ENCODE measurements at places on chromosomes 7 and 10. TPM values are rescaled to one million over a fixed set of nuclear protein-coding genes. Genes with fewer than 3 reads are reported as not detected.

The DNAJC12 gene
- total RNA-seq, result 0.90 TPM

The PRKAR1B gene
- 43.3 TPM for total RNA-seq

The SH2D4B gene
- total RNA-seq, result not detected

The STOX1 gene
- total RNA-seq, result 5.8 TPM

The CALY gene
- total RNA-seq, result 2.9 TPM

The ACTR3C gene
- 2.2 TPM for total RNA-seq

The FZD1 gene
- 0.61 TPM for total RNA-seq

The SORBS1 gene
- 21.5 TPM for total RNA-seq

The KLHDC10 gene
- 16.7 TPM for total RNA-seq

The ATP6V0A4 gene
- 0.90 TPM for total RNA-seq

The POLD2 gene
- 126 TPM for total RNA-seq

DNA sequence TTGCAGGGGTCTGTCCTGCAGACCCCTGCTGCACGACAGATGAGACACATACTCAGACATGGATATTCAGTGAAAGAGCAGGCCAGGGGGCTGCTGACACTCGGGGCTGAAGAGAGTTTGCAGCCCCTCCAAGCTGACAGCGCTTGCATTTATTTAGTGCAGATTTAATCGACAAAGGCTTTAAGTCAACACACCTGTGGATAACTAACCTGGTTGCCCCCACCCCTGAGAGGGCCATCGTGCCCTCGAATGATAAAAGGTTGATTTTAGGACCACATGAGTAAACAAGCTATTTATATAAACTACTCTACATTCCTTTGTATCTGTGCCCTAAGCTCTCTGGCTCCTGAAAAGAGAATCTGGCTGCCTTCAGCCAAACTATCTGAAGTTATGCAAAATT, 708.2 kb upstream of the LRRN3 start:
- DNase-seq, result peak; percentile 42

DNA sequence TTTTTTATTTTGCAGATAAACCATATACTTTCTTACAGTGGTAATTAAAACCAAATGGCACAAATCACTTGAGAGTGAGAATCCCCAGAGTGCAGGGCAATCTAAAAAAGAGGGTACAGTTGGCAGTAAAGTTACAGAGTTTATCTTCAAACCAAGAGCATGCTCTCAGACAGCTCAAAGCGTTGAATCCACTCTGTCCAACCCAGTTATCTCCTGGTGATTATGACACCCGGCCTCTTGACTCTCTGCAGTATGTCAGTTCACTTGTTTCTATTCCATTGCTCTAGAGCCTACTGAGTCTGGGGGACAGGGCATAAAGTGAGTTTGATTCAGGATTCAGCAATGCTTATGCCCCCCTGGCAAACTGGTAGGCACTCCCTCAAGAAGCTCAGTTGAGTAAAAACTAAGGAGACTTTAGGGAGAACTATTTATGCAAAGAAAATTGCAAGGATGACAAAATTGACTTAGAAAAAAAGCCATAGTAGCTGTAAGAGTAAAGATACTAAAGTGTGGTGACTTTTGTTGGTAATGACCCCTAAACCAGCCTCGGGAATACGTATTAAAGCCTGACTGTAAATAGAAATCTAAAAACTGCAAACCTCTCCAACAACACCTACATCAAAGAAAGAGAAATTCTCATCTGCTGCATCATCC, 55.5 kb downstream of the COL1A2 start:
- DNase-seq, result no peak

DNA sequence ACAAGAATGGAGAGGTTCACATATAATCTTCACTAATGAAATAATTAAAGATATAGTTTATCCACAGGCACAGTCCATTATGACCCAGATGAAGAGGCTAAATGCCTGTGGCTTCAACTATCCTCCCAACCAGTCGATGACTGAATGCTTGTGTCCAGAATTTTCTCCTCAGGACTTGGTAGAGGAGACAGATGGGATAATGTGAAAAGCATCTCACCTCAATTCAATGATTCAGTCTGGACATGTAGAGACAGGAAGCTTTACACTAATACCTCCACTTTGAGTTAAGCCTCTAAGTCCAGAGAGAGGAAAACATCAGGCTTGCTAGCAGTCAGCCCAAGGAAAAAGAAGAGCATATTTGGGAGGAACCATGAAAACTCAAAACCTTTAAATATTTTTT, 59.1 kb upstream of the COL1A2 start:
- DNase-seq, result no peak

GRCh38 chr10:132878091-132878729, 64.2 kb downstream of the CFAP46 start:
- DNase-seq, result peak; percentile 24

DNA sequence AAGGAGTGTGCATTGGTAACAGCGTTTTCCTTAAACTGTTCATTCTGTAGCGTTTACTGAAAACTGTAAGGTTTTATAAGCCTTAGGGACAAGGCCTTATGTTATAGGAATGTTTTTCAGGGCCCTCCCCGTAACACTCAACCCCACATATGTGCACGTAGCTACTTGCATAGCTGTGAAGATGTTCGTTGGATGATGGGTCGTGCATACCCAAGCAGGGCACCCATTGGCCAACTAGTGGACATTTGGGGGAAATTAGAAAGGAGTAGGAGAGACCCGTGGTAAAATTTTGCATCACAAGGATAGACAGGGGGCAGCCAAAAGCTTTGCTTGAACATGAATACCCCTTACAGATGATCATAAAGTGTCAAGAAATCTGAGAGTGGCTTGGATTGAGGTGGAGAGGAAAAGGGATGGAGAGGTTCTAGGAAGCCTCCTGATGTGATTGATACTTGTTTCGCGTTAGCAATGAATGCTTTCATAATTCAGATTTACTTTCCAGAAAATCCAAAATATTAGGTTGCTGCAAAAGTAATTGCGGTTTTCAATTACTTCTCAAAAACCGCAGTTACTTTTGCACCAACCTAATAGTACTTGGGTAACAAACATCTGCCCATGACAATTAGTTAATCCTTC, 878 bp downstream of the SEC61A2 start:
- peak; percentile 45 for DNase-seq

DNA sequence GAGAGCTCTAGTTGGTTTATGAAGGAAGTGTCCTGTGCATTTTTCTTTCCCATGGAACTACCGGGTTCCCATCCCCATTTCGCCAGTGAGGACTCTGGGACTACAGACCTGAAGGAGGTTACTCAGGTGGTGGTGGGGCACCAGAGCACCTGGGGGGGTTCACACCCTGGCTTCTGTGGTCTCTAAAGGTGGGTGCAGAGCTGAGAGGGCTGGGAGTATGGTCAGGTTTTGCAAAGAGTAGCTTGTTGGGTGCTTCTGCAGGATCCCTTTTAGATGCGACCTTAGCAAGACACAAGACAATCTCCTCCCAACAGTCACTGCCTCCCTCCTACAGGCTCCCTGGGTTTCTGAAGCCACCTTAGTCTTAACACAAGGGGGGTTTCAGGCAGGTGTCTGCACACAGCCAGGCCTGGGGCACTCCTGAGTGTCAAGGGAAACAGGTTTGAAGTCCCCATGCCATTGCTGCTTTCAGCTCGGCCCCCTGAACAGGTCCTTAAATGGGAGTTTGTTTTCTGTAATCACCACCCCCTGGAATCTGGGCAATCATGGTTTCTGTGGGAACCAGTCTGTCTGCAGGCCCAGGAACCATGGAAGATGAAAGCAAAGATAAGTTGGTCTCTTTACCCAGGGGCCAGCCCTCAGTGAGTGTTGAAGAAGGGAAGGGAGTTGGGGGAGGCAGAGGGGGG, 9.9 kb upstream of the CXCL12 start:
- no peak for DNase-seq

DNA sequence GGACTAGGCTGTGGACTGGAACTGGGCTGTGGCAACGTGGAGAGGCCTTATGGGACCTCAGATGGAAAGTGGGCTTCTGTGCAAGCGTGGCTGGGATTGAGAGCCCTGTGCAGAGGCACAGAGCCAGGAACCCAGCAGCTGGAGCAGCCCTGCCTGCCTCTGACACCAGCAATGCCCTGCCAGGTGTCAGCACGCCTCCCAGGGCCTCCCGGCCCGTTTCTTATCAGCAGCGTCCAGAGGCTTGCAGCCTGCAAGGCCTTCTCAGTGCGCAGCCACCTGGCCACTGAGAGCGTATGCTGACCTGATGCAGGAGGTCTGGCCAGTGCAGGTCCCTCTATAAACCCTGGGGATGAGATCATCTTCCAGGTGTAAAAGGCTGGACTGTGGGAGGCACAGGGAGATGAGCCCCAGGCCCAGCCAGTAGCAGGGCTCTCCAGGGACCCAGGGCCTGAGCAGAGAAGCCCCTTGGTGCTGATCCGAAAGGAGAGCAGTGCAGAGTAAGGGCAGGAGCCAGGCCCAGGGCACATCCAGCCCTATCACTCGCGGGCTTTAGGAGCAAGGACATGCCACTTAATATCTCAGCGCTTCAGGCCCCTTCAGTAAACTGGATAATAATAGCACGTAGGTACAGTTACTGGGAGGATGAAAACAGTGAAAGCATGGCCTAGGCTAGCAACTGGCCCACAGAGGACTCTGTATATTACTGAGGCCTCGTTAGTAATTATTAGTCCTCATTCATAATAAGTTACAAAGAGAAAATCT, 38.8 kb upstream of the ANTXRL start:
- peak; percentile 14 for DNase-seq

- DNase-seq, result no peak
Measured at GRCh38 chr7:2872296-2872874, 28.3 kb upstream of the GNA12 start.

DNA sequence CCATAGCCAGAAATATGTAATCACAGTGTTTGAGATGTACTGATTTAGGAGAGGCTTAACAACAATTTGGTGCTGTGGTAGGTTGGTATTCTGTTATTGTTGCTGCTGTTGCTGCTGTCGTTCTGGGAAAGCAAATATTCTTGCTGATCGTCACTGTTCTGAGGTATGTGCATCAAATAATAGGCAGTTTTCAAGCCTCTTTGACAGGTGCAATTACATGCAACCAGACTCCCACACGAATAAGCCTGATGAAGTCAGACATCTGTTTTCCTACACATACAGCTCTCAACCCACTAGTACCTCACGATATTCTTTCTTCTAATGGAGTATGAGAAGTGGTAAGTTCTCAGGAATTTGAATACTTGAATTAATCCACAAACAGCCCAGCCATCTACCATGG, 46.7 kb upstream of the NRG3 start:
- no peak for DNase-seq

Measured in H9 (cell line).